ENCODE measurements at places on chromosomes 5 and 9.

DNA sequence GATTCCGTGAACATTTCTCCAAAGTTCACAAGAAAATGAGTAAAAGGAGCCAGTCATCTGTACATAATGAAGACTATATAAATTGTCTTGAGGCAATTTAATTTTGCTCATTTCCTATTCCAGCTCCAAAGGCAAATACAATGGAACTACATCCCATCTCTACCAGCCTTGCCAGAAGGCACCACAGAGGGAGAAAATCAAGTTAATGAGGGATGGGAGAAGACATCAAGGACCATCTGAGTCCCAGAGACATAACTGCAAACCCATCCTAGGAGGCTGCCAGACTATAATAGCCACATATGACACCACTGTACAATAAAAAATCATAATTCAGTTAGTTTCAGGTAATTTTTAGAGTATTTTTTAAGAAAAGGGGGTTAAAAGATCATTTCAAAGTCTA, 136.3 kb upstream of the RGMB start:
- DNase-seq, result no peak

DNA sequence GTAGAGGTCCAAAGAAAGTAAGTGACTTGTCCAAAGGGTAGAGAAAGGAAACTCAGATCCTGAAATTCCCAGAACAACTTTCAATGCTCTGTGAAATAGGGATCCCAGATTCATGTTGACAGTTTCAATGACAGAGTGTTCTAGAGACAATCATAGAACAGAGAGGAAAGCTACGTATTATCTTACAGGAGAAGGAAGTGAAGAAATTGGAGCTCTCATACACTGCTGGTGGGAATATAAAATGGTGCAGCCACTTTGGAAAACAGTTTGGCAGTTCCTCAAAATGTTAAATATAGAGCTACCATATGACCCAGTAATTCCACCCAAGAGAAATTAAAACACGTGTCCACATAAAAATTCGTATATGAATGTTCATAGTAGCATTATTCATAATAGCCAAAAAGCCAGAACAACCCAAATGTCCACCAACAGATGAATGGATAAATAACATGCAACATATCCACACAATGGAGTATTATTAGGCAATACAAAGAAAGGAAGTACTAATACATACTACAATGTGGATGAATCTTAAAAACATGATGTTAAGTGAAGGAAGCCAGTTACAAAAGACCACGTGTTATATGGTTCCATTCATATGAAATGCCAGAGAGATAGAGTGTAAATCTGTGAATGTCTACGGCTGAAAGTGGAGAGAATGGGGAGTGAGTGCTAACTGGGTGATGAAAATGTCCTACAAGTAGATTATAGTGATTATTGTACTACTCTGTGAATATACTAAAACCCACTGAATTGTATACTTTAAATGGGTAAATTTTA, 197.1 kb downstream of the NTRK2 start:
- DNase-seq, result no peak

GRCh38 chr5:53359916-53360517, 120.4 kb upstream of the FST start:
- DNase-seq, result no peak

DNA sequence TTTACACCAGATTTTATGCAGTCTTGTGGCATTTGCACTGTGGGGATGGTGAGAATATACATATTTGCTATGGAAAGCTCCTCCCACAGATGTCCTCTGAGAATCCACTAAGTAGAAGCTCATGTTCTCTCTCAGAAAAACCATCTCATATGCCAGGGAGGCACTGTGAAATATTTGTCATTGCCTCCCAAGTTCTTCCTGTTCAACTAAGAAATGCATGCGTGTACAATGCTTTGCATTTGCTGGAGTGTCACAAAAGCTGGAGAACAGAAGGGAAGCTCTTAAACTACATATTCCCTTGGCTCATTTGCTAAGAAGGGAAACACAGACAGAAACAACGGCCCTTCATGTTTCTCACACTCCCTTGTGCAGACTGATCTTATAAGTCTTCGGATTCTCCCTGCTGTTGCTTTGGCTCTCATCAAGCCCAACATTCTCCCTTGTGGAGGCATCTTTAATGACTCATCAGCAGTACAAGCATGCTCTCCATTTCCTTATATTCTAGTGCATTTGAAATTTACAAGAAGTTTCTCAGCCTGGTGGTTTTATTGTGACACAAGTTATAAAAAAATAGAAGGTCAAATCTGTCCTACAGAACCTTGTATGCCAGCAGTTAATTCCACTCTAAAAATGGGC, 220.6 kb downstream of the TRIM36 start:
- no peak for DNase-seq

- no peak for DNase-seq
These were observed 40.7 kb upstream of the RNU6ATAC start for GRCh38 chr9:134204991-134205578.

GRCh38 chr9:106479679-106480078, 383.3 kb upstream of the ZNF462 start:
- DNase-seq, result no peak

- no peak for DNase-seq
These were observed 40.0 kb downstream of the PAPPA start for GRCh38 chr9:116193636-116194035.

GRCh38 chr5:113338628-113339027, 96.2 kb downstream of the TSSK1B start:
- no peak for DNase-seq

DNA sequence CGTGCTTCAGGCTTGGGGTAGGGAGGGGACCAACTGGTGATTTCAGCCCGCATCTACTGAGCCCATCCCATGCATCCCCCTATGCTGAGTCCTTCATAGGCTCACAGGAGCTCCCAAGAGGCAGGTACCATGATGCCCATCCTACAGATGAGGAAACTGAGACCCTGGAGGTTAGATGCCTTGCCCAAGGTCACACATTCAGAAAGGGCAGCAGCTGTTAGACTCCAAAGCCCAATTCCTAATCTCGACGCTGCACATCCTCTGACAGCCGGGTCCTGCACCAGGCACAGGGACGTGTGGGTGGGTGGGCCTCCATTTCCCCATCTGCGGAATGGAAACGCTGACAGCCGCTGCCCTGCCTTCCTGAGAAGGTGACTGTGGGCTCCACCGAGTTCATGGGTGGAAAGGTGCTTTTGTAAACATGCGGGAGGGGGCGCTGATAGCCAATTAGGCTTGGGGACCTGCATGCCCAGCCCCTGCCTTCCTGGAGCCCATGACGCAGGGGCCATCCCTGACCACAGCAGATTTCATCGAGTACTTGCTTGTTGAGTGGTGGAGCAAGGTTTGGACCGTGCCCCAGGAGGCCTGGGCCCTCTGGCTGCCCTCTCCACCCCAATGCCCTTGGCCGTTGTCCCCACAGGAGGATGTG, 2.2 kb downstream of the DNM1 start:
- DNase-seq, result no peak

DNA sequence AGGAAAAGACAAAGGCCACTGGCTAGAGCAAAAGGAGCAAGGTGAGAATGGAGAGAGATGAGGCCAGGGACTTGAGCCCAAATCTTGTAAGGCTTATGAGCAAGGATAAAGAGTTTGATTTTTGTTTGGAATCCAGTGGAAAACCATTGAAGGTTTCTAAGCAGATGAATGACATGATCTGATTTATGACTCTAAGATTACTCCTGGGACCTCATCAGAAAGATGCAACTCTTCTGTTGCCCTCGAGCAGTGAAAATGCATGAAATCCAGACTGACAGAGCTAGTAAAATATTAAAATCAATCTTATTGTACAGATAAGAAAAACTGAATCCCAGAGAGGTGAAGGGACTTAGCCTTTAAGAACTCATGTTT, 677 bp downstream of the MFAP3 start:
- no peak for DNase-seq

DNA sequence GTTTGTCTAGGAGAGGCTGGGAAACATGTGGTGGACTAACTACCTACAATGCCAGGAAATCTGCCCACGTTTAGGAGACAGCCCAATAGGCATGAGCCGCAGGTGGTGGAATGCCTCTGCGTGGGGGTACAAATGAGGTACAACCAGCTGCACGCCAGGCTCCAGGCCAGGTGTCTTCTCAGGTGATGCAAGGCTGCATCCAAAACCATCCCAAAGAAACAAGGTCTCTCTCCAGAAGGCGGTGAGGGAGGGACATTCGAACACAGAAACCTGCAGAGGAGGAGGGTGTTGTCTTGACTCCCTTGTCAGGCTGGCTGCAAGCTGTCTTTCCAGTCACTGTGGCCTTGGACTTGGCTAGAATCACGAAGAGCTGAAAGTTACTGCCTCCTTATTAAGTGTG, 11.6 kb downstream of the ANKH start:
- no peak for DNase-seq

- DNase-seq, result no peak
These were observed at the start of gene FSTL4 for GRCh38 chr5:133612249-133612860. TSS of gene FSTL4 (minus strand) at chr5:133612541.

GRCh38 chr9:4826417-4827166, 33.8 kb downstream of the RCL1 start:
- no peak for DNase-seq

DNA sequence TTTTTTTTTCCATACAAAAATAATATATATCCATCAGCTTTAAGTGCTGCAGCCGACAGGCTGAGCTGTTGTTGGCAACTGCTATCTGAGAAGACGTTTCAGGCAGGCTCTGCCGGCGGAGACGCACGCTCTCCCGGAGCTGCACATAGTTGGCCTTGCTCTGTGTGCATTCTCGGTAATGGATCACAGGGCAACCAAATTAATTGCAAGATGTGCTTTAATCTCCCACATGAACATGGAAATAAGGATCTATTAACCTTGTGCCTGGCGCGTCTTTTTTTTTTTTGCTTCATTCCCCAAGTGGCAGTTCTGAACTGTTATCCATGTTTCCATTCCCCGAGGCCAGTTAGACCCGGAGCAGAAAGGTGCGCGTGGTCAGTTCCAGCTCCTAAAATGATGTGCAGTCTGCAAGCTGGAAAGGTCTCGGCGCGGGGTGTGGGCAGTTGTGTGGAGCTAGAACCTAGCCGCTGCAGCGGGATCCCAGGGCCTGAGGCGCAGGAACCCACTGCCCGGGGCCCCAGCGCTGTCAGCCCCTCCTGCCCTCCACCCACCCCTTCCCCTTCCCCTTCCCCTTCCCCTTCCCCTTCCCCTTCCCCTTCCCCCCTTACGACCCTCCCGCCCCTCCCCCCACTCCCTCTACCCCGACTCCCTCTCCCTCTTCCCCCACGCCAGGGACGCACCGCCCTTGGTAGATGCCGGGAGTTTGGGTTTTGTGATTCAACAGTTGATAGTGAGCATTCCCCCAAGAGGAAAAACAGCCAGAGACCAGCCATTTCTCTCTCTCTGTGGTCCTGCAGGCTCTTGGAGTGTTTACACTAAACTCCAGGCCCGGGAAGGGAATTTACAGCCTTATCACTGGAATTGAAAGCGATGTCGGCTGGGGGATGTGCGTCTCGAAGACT, 137.8 kb downstream of the CEP120 start:
- DNase-seq, result no peak

- DNase-seq, result peak; percentile 27
These were observed 24.3 kb upstream of the ENHO start for GRCh38 chr9:34546834-34547827.

DNA sequence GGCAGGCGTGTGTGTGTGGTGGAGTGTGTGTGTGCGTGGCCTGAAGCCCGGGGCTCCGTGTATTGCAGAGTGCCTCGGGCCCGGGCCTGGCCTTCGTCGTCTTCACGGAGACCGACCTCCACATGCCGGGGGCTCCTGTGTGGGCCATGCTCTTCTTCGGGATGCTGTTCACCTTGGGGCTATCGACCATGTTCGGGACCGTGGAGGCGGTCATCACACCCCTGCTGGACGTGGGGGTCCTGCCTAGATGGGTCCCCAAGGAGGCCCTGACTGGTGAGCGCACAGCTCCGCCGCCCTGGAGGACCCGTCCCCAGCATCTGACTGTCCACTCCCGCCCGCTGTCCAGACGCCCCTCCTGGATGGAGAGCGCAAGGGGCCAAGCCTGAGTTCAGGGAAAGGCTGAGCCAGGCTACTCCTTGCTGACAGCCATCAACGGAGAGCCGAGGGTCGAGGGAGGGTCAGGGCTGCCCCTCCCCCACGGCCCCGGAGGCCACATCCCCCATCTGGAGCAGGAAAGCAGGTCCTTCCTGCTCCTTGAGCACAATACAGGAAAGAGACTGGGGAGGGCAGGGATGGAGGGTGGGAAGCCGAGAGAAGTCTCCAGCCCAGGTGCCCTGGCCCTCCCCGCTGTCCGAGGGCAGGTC, 18.4 kb downstream of the SLC6A18 start:
- no peak for DNase-seq

- DNase-seq, result peak; percentile 16
These were observed 100.6 kb upstream of the SELENOP start for GRCh38 chr5:42912184-42912798.
